Thymus (tissue), 14 donors: ENCODE measurements at places on chromosomes 5 and 9. TPM values are rescaled to one million over a fixed set of nuclear protein-coding genes. Genes with fewer than 3 reads are reported as not detected.

Gene C9orf40
- 5.5 TPM for polyA plus RNA-seq

Gene STPG3
- polyA plus RNA-seq: 0.43 TPM

Gene PCA3
- polyA plus RNA-seq: 0.09 TPM

Gene FOXD4L4
- polyA plus RNA-seq: 0.09 TPM

DNA sequence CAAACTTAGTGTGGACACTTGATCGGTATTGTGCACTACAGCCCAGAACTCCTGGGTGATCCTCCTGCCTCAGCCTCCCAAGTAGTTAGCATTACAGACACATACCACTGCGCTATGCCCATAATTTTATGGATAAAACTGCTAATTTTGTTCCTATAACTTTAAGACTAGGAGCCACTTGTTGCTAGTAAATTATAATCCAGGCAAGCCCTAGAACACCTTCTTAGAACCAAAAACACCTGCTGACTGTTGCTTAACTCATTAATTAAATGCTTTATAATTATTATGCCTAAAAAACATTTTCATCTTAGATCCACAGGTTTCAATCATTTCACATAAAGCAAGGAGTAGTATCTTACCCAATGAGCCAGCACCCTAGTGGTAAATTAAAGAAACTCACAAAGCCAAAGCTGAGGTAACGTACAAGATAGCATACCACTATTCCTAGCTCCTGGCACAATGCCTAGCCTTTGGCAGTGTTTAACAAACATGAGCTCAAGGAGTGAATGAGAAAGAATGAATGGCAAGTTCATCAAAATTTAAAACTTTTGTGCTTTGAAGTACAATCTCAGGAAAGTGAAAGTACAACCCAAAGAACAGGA is 5.4 kb downstream of the MRPS27 start:
- DNase-seq: no peak

DNA sequence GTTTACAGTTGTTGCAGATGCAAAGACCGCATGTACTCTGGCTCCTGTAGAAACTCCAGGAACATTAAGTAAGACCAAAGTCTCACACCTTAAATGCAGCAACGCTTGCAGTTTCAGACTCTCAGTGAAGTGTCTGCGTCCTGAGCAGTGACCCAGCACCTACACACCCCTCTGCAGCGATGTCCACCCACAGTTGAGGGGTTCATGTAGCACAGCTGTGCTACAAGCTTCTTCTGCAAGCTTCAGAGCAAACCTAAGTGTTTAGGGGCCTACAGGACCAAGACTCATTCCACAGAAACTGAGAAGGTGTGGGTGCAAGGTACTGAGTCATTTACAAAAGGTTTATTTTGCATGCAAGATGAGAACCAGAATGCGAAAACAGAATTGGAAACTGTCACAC is 191.0 kb downstream of the IRX2 start:
- no peak for DNase-seq

DNA sequence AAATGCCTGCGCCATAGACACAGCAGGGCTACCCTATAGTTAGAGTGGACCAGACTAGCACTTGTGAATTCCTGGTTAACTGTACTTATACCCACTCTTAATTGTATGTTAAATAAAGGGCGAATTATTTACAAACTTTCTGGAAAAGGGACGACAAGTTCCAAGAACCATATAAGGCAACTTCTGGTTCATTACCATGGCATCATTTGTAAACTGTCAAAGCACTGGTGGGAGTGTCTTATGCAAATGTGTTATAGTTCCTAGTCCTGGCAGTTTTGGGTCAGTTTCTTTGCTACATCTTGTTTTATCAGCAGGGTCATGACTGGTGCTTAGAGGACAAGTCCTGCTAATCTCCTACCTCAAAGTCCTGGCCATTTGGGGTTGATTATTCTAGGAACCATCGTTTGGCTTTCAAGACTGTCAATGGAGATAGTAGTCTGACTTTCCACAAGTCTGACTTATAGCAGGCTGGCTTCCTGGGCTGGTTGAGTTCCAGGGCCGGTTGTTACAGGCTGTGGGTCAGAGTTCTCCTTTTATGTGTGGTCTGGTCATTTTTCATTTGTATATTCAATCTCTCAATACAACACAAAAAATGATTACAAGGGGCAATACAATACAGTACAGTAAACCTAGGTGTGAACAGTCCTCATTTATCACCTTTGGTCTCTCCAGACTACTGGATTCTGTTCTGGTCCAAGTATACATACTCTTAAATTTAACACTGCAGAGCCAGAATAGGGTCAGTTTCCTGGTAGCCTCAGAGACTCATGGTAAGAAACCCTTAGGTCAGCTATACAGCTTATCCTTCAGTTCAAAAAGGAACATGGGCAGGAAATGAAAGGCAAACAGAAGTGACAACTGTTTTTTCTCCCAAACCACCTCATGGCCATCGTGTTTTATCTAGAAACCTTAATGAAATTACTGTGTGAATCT is 8.3 kb upstream of the CFAP95 start:
- DNase-seq: no peak

DNA sequence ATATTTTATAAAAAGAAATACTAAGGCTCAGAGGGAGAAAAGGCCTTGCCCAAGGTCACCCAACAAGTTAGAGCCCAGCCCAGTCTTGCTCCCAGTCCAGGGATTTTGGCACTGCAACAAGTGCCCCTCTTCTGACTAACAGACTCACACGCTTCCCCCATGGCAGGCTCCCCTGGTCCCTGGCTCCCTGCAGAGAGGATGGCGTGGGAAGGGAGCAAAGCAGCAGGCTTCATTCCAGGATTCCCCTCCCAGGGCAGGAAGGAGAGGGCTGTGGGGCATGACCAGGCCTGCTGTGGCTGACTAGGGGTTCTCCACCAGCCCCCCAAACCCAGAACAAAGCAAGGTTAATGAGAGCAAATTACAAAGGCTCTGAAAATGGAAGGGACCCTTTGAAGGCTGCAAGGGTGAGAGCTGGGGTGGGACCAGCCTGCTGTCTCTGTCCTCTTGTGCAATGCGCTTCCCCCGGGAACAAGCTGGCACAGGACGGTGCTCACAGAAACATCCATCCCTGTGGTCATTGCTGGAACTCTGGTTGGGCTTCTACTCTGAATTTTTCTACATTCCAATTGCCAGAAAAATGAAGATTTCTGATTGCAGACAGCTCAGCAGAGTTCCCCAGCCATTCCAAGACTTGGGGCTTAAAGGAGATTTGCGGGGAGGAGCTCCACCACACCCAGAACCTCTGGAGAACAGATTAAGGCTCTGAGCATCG is 37.1 kb upstream of the FAT2 start:
- no peak for DNase-seq

- DNase-seq: no peak
Measured at GRCh38 chr5:151630088-151630487, 39.0 kb upstream of the FAT2 start.
